ENCODE measurements at places on chromosomes 5 and 9.

DNA sequence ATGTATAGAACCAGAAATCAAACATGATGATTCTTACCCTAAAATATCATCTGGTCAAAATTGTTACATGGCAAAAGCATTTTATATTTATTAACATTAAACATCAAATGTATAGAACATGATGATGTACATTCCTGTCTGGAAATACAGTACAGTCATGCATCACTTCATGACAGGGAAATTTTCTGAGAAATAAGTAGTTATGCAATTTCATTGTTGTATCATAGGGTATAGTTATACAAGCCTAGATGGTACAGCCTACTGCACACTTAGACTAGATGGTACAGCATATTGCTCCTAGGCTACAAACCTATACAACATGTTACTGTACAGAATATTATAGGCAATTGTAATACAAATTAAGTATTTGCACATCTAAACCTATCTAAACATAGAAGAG is 64.6 kb upstream of the VCAN start:
- no peak for DNase-seq

DNA sequence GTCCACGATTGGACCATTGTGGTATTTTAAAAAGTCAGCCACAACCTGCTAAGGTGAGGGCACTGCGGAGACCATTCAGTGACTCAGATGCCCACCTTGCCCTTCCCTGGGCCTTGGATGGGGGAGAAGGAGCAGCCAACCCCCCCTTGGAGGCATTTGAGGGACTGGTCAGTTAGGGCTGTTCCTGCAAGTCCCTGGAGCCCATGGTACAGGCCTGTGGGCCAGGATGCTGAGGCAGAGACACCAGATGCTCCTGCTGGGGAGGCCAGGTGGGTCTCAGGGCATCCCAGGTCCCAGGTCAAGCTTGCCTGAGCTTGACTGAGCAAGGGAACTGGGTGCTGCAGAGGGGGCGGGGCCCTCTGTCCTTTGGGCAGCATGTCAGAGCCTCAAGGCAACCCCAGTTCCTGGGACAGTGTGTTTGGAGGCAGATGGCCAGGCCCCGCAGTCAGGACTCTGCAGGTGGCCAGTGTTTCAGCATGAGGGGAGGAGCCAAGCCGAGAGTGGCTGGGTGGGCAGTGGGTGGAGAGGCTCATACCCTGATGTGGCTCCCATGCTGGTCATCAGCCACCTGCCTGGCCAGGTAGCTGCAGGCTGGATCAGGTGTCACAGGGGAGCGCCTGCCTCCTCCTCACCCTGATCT is 27.5 kb downstream of the SLC6A3 start:
- no peak for DNase-seq

- DNase-seq = no peak
Measured at GRCh38 chr9:98173181-98173580, 19.3 kb downstream of the CORO2A start.

DNA sequence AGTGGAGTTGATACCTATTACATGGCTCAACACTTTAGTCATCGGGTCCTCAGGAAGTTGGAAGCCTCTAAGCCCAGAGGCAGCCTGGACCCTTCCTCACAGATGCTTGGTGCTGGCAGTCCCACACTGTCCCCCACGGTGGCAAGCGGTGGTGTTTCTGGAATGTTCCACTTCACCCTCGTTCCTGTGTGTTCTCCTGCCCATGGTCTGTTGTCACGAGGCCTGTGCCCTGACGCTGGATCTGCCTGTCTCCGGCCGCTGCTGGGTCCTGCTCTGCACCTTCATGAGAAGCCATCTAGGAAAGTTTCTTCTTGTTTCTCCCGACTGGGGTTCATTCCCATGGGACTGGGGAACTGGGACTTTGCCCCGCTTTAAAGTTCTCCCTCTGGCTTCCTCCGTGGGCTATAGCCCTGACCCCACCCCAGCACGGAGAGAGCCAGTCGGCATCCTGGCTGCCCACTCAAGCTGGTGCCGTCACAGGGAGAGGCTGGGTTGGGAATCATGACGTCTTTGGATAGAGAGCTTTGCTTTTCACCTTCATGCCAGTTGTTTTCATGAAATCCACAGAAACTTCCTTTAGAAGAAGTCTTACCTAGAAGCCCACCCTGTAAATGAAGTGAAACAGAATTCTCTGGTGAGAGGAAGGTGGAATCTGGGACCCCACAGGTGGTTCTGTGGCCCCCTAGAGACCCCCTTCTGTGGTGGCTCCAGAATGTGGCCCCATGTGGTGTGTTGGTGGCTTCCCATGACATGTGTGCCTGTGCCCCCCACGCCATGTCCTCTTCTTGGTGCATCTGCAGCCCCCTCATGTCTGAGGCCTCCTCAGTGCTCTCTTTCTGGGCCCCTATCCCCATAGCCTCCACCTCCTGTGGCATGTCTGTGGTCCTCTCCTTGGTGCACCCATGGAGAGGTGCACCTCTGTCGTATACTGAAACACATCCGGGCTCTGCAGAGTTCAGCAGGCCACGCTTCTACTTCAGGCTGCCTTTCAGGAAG is 43.8 kb downstream of the TRIP13 start:
- no peak for DNase-seq

DNA sequence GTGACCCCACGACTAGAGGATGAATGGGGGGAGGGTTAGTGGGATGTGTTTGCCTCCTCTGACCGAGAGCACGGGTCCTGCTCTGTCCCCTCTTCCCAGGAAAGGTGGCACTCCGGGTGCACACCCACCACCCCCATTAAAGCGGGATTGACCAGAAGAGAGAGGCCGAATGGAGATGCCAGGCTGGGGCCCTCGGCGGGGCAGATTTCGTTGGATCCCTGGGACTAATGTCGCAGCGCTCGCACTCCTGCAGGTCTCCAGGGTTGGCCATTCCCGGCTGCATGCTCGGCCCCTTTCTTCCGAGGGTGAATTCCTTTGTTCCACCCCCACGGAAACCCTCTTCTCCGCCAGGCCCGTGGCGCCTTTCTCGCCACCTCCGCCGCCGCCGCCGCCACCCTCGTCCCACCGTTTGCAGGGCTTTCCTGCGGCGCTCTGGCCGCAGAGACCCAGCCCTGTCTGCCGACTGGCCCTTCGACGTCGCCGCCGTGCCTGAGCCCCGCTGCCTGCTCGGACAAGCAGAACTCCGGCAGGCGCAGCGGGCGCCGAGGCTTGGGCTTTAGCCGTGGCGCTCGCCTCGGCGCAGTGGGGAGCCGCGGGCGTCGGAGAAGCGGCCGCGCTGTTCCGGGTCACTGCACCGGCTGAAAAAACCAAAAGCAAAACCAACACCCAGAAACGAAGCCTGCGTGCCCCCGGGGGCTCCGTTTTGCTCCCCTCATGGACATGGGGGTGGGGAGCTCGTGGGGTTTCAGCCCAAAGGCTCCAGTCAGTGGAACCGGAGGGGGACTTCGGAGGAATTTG is 11.8 kb downstream of the LMX1B start:
- no peak for DNase-seq

Measured in activated CD4-positive, alpha-beta T cell treated with anti-CD3 and anti-CD28 coated beads, Interleukin-2, Interleukin-4, amounts not matched to agents 100 ng/mL and 50 ng/mL, durations not matched to agents 16 hours and 8 hours (primary cell).